ENCODE measurements at places on chromosomes 3 and 15.

DNA sequence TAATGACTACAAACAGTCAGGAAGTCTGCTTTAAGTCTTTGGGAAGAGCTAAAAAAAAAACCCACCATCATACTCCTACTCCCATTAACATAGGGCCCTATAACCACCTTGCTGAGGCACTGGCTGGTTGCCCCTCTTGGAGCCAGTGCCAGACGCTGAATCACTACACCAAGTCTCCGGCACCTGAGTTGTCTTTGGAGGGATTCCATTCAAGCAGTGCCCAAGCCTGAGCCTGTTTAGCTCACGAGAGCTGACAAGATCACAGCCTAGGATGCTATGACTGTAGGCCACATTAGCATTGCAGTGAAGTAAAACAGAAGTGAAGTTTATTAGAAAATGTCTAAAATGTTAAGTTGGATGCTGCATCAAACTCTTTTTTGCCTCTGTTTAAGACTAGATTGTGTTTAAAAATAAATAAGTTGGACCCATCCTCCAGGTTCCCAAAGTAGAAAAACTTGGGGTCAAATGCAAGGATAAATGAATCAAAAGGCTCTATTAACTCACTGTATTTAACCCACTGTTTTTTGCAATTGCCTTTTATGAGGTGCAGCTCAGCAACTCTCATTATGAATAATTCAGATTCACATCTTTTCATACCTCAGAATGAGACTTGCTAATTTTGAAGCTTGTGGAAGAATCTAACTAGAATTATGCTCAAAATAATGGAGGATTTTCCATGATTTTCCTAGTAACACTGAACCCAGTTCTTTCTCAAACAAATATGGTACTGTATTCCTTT is 461.9 kb downstream of the FOXP1 start:
- no peak for DNase-seq

GRCh38 chr15:25509703-25510102 is 70.9 kb upstream of the UBE3A start:
- DNase-seq, result no peak

GRCh38 chr3:79081335-79081734 is 686.5 kb downstream of the ROBO1 start:
- no peak for DNase-seq

- no peak for DNase-seq
These were observed 183.4 kb upstream of the GADL1 start for GRCh38 chr3:31077826-31078225.

GRCh38 chr15:38391191-38391590 is 62.7 kb upstream of the FAM98B start:
- DNase-seq, result no peak

GRCh38 chr3:32632533-32633265 is 52.3 kb upstream of the CNOT10 start:
- no peak for DNase-seq

DNA sequence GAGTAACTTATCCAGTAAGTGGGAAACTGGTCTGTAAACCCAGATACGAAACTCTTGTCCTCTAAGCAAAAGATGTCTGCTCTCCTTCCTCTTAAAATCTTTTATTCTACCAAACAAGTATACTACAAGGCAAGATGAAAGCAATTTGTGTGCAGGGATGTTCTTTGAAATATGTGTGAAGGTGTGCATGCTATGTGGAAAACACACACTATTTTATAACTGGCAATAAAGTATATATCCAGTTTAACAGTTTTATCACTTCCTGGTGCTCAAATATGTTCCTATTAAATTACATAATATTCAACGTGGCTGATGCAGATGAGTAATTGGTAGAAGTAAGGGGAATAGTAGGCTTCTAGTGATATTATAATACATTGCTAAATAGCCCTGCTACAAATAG is 566.5 kb downstream of the ROBO2 start:
- no peak for DNase-seq

DNA sequence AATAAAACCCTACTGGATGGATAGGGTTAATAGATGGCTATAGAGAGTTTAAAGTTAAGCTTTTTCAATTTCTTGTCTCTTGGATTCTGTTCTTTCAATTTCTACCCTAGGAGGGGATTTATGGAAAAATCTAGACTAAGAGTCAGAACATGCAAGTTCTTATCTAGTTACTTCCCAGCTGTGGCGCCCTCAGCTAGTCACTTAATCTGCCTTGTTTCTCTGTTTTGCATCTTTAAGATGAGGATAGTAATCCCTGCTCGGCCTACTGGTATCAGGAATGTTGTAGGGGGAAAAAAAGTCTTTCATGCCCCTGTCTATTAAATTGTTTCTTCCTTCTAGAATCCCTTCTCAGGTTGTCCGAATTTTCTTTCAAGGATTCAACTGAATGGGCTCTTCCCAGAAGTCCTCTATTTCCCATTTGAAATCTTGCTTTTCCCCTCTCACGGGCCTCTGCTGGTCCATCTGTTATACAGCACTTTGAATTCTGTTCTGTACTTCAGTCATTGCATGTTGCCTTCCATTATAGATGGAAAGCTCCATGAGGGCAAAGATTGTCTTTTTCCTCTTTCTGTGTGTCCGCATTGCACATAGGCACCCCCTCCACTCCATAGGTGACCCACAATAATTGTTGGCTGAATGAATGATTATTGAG is 4.4 kb downstream of the KCTD6 start:
- DNase-seq, result no peak

GRCh38 chr3:134859341-134859740 is 64.3 kb downstream of the EPHB1 start:
- no peak for DNase-seq

- DNase-seq, result no peak
These were observed 30.1 kb downstream of the BDH1 start for GRCh38 chr3:197525706-197526105.

- DNase-seq, result no peak
These were observed 56.9 kb upstream of the PDZRN3 start for GRCh38 chr3:73681610-73682009.

DNA sequence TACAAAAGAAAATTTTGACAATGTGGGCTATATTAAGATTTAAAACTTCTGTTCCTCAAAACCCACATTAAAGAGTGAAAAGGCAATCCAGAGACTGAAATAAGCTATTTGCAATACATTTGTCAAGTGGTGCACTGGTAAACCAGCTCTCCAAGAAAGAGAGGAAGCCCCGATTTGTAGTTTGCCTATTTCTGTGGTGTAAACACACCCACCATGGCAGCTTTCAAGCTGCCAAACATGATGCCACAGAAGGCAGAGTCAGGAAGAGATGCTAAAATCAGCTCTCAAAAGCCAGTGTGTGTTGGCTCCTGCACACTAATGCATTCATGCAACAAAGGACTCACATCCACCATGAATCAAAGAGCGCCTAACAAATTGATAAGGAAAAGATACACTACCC is 17.5 kb downstream of the RFTN1 start:
- no peak for DNase-seq

DNA sequence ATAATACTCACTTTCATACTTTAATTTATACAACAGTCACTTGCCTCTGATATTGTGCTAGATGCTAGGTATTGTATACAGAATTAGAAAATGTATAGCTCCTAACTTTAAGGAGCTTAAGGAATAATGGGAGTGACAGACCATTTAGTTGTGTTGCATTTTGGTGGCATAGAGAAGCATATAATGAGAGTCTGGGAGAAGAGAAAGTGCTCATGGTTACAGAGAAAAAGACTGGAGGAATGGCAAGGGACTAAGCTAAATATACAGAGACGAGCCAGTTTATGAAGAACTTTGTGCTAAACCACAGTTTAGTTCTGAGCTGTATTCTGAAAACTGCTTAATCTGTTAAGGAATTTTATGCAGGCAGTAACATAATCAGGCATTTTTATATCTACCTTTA is 6.4 kb downstream of the RNF13 start:
- DNase-seq, result no peak

GRCh38 chr15:32853592-32853991 is 135.8 kb downstream of the GREM1 start:
- no peak for DNase-seq

DNA sequence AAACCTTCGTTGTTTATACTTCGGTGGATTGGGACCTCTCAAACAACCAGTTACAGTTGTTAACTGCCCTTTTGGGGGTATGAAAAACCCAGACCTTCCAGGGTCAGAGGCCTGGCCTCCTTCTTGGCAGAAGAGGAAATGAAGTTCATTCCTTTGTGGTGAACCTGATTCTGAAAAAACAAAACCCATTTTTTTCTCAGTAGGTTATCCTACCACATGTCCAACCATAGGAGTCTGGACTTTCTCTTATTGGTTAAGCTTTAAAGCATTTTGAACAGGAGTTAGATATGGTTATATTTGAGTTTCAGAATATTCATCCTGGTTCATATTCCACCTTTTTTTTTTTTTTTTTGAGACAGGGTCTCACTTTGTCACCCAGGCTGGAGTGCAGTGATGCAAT is 7.2 kb upstream of the LACTB start:
- DNase-seq, result no peak

DNA sequence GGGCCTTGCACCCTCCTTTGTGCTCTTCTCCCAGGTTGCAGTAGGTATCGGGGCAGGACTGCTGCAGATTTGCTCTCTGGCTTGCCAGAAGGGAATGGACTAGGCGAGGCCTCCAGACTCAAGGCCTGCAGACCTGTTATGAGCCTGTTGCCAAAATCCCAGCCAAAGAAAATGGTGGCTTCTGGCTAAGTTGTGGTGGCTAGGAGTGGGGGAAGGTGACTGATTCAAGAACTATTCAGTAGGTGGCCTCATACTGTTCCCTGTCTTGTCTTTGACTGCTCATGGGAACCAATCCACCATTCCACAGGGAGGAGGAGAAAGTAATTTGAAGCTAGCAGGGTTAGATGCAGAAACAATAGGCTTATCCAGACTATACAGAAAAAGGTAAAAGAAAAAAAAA is 380.4 kb upstream of the PROK2 start:
- no peak for DNase-seq

GRCh38 chr3:115891006-115891636 is 267.8 kb downstream of the GAP43 start:
- DNase-seq, result no peak

DNA sequence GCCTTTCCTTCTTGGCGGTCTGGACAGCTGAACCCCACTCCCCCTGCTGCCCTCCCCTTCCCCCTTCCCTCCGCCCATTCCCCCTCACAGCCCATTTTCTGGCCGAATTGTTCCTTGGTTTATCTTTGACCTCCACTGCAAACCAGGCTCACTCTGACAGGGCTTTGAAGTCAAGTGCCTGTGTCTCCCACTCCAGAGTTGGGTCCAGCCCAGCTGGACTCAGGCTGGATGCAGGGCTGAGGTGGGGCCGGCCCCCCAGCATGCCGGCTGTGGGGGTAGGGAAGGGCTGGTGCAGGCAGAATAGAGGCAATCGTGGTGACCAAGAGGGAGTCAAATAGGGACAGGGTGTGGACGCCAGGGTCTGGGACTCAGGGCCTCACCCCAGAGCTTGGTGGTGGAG is 57.0 kb upstream of the MRPS22 start:
- no peak for DNase-seq

DNA sequence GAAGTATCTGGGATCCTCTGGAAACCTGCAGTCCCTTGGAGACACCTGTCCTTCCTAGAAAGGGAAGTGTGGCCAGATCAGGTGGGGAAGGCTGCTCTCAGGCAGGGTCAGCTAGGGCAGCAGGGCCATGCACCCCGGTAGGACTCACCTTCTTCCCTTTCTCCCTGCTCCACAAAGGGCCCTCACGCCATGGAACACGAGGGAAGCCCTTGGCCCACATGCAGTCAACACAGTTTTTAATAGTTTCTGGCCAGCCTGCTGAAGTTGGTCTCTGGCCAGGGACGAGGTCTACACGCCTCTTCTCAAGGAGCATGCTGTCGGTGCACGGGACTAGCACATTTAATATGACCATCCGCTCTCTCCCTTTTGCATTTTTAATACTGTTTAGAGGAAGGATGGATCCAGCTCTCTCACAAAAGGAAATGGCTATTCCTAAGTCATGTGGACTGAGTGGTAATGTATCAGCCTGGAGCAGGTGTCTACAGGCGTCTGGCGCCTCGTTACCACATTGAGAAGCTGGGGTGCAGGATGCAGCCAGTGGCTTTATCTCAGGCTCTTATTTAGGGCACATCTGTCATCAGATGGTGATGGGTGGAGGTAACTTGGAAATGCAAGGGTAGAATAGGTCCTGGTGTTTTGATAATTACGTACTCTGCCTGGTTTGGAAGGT is 153.9 kb downstream of the KLF13 start:
- DNase-seq, result peak; percentile 41

DNA sequence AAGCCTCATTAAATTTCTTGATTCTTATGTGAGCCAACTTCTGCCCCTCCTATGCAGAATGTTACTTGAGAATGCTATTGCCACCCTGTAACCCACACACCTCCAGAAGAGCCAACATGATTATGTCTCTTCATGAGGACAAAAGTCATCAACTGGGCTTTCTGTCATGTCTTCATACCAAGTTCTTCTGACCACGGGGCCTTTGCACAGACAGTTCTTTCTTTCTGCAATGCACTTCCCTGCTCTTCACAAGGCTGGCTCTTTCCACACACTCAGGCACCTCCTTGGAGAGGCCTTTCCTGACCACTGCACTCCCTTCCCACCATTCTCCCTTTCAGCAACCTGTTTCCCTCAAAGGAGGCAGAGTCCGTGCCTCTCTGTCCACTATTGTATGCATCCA is 107.9 kb upstream of the NR2E3 start:
- no peak for DNase-seq

GRCh38 chr3:192060160-192060781 is 599.3 kb downstream of the PYDC2 start:
- no peak for DNase-seq

All from NCI-H2171 (cell line).